Temporal lobe (tissue), 4 donors: ENCODE measurements at places on chromosomes 5 and 9. TPM values are rescaled to one million over a fixed set of nuclear protein-coding genes. Genes with fewer than 3 reads are reported as not detected.

Gene F2RL2
- 0.49 TPM for total RNA-seq

Gene MARCHF6
- 270 TPM for total RNA-seq

Gene COL5A1
- 4.9 TPM for total RNA-seq

Gene HAND1
- total RNA-seq: not detected

Gene ARL14EPL
- total RNA-seq: not detected

Gene FBN2
- total RNA-seq: 8.1 TPM

Gene TRPM3
- total RNA-seq: 22.1 TPM

Gene CCDC187
- total RNA-seq: under 0.01 TPM

Gene FGF1
- 6.1 TPM for total RNA-seq

Gene PRSS3
- 0.25 TPM for total RNA-seq

Gene HACD4
- 0.49 TPM for total RNA-seq

Gene SPATA24
- total RNA-seq: 3.7 TPM

Gene FOXD4L3
- not detected for total RNA-seq
